Mammary microvascular endothelial cell (primary cell): ENCODE measurements at places on chromosomes 6 and 20. TPM values are rescaled to one million over a fixed set of nuclear protein-coding genes. Genes with fewer than 3 reads are reported as not detected.

GRM1 gene
- not detected in 2 replicates for total RNA-seq

PRPH2 gene
- total RNA-seq, result 0.49 and 0.53 TPM in 2 replicates

B3GALT4 gene
- total RNA-seq, result 5.6 and 8.1 TPM in 2 replicates

OR2H1 gene
- not detected in 2 replicates for total RNA-seq

OR2J3 gene
- not detected in 2 replicates for total RNA-seq

ISM1 gene
- total RNA-seq, result 3.6 and 4.3 TPM in 2 replicates
